ENCODE measurements at places on chromosomes 1 and 21.

DNA sequence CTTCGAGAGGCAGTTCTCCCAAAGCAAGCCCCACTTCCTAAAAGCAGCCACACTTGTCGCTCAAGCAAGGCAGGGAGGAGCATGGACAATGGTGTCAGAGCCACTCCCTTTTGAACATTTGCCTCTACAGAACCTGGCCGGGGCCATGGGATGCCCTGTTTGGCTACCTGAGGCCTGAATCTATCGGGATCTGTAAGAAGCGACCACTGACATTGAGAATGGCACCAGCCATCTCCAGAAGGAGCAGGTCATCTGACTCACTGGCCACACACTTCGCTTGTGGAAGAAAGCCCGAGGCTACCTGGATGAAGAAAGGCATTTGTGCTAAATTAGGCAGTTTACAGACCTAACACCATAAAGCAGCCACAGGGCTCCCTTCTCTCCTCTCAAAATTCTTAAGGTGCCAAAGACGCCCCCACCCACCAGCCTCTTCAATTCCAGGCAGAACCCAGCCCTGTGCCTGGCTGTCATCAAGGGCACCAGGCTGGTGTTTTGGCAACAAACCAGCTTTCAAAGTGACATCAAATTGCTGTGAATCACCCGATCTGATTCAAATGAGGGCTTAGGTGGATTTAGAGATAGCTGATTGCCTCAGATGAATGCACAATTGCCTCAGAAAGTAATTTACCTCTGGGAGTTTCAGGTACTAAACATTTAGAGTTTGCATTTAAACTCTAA is 104.8 kb downstream of the ETS2 start:
- no peak for DNase-seq

DNA sequence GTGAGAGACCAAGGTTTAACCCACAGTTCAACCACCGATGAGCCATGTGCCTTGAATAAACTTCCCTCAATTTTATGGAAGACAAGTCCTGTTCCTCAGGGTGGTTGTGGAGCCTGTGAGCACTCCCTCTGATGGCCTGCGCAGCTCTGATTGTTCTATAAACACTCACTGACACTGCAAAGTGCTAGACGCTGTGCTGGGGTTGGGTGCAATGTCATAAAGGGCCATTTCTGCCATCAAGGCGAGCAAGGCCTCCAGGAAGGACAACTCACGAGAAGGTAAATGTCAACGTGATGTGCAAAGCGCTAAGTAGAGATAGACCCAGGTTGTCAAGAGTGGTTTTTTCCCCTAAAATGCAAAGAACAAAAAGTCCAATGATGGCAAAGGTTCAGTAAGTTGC is 75.7 kb upstream of the SYT6 start:
- DNase-seq: no peak

DNA sequence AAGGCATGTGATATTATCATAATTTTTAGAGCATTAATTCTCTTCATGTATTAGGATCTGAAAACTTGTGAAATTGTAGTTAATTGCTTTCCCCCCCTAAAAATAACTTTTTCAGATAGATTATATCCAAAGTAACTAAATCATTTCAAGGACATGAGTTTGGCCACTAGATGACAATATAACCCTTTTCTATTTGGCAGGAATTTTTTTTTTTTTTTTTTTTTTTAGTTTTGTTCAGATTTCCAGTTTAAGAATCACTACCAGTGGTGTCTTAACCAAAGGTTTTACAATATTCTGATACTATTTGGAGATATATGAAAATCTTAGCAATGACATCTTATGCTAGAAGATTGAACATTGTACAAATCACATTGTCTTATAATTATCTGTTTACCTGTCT is 370.8 kb downstream of the AMY1C start:
- DNase-seq: no peak

DNA sequence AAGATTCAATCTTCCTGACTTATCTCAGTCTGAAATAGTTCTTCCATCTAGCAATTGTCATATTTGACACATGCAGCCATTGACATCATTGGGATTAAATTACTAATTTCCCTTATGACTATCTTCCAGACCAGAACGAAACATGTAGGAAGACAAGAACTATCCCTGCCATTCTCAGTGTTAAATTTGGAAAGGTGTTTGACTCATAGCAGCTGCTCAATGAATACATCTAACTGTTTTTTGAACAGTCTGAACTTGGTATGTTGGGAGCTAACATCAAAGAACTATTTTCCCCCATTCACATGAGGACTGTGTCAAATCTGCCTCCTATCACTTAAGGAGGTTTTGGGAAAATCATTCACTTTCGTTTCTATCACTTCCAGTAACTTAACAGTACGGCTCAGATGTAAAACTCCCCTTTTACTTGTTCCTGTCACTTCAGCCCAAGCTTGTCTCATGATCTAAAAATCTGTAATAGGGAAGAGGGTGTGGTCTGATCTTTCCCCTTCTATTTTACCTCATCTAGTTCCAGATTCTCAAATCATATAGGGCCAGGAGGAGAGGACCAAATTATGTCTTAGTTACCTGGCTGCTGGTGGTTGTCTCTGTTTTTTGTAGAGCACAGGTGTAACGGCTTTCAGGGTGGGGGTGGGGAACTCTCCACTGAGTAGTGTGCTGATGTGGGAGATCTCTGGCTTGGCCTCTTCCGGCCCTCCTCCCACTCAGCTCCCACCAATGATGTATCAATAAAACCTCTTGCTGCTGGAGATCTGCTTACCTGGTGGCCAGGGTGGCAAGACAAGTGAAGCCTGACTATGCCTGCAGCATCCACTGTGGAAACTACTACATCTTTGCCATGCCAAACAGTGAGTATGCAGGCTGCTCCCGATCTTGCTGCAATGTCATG is 26.2 kb upstream of the SLAMF1 start:
- DNase-seq: peak; percentile 17

Measured in stimulated activated CD4-positive, alpha-beta T cell treated with anti-CD3 and anti-CD28 coated beads, Interleukin-4, amount 100 ng/mL, for 1 hour (primary cell).